Esophagus squamous epithelium (tissue), 5 donors: ENCODE measurements at places on chromosomes 3 and 15.
A peak's percentile ranks its signal among the peaks of the same experiment; 100 is the strongest.

GRCh38 chr3:141854599-141854998, 21.8 kb upstream of the ATP1B3 start:
- no peak for DNase-seq

DNA sequence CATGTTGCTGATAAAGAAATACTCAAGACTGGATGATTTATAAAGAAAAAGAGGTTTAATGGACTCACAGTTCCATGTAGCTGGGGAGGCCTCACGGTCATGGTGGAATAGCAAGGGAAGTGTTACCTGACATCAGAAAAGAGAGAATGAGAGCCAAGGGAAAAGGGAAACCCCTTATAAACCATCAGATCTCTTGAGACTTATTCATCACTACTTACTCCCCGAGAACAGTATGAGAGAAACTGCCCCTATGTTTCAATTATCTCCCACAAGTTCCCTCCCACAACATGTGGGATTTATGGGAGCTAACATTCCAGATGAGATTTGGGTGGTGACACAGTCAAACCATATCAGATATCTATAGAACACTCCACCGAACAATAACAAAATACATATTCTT, 904.6 kb downstream of the PDCD6IP start:
- DNase-seq = no peak

GRCh38 chr3:83002869-83003445, 1241.5 kb upstream of the GBE1 start:
- DNase-seq = no peak

DNA sequence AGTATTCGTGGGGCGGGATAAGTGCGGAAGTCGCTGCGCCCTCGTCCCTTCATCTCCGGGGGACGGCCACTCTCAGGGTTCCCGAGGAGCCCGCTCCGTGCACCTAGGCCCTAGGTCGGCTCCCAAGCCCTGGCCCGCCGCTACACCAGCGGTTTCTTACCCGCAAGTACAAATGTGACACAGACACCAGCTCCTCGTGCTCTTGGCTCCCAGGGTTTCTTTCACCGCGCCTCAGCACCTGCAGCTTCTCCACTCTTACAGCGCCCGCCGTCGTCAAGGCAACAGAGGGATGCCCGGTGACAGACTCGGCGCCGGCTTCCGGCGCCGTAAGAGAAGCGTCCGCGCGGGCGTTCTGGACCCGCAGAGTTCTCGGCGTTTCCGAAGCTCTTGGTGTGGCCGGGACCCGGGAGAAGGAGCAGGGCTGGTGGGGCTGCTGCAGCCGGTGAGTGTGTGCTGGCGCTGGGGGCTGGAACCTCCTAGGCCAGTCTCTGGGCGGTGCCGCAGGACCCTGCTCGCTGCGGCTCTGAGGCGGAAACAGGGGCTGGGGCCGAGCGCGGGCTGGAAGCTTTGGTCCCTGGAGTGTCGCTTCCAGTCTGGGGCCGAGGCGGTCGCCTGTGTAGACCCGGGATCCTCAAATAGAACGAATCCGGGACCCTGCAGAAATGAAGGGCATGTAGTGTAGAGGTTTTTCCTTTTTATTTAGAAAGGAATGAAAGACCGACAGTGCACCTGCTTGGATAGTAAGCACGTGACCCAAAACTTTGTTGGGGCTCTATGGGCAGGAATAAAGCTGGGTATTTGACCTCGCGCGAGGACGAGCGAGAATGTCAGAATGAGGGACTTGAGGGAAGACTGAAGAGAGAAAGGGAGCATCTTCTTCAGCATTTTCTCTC, 155.4 kb upstream of the GOLGA6L4 start:
- DNase-seq = peak; percentile 0

DNA sequence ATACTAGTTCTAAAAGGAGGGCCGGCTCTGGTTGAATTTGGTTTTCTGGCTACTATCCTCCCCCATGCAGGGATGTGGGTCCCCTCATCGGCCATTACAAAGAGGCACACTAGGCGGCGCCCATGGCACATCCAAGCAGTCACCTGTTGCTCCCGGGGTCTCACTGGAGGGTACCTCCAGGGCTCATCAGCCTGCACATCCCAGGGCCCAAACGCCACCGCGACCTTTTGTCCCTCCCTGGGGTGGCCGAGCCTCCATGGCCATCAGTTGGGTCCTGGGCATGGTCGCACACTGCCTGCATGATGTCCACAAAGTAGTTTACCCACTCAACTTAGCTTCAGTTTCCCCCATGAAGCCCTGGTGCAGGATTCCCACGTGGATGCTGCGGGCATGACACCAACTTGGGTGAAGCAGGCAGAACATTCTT, 28.3 kb downstream of the IDH3A start:
- DNase-seq = no peak

DNA sequence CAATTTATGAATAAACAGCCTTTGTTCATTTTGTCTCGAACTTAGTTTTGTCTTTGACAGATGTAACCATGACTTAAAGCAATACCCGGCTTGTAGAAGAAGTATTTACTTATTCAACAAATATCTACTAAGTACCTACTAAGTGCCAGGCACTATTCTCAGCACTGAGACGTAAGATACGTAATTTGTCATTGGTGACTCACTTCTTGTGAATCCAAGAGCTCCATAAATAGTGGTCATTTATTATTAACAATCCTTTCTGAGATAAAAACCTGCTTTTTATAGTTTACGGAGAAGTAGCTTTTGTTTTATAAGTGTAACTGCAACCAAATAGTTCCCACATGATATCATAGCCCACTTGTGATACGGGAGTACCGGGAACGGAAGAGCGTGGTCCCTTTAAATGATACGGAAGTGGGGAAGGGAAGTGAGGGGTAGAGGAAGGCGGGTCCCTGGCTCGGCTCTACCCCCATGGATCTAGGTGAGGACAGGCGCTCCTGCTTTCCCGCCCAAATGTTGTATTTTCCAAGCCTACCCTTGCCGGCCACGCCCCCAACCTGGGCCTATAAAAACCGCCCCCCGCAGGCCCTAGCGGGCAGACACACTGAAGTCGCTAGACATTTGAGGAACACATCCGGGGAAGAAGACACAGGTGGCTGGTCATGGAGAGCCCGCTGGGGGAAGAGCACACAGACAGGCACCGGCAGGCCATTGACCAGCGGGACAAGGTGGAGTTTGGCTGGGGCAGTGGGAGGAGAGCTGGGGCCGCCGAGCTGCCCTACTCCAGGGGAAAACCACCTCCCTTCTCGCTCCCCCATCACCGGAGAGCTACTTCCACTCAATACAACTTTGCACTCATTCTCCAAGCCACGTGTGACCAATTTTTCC, at the start of gene SAMMSON:
Gene SAMMSON, plus strand, starts transcription at position 594 of the 888 bp plus-strand sequence.
- DNase-seq = no peak

DNA sequence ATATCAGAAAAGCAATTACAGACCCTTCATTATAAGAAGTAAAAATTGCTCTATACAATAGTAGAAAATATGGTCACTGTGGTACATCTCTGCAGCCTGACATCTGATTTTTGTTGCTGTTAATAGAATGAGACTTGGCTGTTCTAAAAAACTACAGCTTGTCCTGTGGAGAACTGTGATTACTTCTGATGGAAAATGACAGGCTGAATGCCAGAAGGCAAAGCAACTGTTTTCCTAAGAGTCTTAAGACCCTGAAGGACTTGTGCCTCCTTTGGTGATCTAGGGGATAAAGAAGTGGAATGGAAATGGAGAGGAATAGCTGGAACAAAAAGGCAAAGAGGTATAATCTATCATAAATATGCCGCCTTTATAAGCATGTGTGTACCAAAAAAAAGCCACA, 314.8 kb downstream of the BCHE start:
- no peak for DNase-seq

- no peak for DNase-seq
These were observed 95.9 kb downstream of the SEMA5B start for GRCh38 chr3:122931636-122932035.

DNA sequence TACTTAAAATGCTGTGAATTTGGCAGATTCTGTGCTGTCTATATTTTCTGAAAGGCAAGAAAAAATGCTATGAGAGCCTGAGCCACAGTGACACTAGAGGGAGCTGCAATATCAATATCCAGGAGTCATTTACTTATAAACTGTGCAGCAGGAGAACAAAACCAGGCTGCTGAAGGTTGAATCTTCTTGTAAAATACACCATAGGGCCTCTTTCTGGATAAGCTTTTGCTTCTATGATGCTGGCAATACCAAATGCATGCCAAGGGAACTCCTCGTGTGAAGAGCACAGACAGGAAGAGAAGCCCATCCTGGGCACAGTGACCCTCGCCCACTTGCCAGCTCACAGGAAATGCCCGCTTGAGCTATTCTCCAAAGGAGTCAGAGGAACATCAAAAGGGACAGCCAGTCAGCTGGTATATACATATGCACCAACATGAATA, 48.0 kb upstream of the TSPAN3 start:
- DNase-seq = no peak

DNA sequence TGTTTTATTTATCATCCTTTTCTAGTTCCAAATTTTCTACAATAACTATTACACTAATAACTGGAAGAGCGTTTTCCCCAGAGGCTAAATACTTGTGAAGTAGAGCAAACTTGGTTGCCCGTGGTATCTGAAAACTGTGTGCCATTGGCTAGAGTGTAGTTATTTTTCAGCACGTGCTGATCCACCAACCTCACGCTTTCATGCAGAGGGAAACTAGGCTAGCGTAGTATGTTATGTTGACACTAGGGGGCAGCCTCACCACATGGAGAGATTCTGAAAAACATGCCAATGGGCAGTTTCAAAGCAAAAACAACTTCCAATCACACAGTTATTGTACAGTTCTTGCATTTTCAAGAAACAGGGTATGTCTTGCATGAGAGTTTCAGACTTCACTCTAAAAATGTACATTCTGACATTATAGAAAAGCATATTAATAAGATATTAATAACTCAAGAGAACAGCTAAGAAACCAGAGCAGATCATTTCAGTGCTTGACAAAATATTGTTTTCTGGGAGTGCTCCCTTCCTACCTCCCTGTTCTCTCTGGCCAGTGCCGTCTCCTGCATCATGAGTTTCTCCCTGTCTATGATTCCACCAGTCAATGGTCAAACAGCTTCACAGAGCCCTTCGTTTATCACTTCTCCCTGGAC, 39.7 kb downstream of the SPATA12 start:
- peak; percentile 6 for DNase-seq

GRCh38 chr3:133443649-133444422, 44.0 kb downstream of the BFSP2 start:
- DNase-seq = no peak

DNA sequence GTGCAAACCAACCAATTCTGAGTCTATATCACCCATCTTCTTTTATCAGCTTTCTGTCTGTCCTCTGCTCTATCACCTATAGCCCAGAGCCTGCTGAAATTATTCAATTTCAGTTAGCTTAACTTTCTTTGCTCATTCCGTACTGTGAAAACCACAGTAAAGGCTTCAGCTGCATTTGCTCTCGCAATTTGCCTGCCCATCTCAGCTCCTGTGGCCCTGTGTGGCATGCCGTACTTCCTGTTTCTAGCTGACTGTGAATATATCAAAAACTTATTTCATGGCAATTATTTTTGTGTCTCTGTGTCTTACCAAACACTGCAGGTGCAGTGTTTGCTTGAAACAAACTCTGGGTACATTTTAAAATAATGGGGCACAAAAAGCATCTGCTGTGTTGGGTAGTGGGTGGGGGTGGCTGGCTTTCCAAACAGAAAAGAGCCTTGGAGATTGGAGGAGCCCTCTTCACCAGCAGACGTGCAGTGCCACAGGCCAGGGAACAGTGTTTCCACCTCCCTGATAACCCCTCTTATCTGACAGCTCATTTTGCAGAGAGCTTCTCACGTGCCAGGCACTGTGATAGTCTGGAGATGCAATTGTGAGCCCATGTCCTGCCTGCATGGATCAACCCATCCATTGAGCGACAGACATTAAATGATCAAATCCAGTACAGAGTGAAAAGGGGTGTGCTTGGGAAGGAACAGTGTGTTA, 45.2 kb downstream of the GASK1A start:
- DNase-seq = no peak

DNA sequence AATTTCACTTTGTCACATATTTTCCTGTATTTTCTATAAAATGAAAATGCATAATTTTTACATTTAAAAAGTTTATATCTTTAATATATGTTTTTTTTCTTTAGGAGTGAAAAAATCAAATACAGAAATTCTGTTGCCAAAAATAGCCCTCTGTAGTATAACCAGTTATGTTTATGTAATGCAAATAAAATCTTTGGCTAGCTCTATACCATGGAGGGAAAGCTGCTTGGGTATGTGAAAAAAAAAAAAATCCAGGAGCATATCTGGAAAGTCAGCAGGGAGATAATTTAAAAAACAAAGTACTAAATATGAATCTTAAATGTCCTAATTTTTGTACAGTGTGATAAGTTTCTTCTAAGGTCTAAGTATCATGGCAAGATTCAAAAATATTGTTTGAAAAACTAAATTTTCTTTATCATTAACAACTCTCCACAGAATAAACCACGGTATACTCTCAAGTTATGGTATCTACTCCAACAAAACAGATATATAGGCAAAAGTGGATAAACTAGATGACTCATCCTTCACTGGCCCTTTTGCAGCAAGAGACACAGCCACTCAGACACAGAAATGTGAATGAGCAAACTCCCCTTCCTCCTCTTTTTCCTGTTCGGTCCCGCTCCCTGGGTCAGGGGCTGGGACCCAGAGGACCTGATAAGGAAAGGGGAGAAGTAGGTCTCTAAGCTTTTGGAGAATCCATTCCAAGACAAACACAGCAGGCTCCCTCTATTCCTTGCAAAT, 66.6 kb downstream of the PDZRN3 start:
- DNase-seq = no peak

DNA sequence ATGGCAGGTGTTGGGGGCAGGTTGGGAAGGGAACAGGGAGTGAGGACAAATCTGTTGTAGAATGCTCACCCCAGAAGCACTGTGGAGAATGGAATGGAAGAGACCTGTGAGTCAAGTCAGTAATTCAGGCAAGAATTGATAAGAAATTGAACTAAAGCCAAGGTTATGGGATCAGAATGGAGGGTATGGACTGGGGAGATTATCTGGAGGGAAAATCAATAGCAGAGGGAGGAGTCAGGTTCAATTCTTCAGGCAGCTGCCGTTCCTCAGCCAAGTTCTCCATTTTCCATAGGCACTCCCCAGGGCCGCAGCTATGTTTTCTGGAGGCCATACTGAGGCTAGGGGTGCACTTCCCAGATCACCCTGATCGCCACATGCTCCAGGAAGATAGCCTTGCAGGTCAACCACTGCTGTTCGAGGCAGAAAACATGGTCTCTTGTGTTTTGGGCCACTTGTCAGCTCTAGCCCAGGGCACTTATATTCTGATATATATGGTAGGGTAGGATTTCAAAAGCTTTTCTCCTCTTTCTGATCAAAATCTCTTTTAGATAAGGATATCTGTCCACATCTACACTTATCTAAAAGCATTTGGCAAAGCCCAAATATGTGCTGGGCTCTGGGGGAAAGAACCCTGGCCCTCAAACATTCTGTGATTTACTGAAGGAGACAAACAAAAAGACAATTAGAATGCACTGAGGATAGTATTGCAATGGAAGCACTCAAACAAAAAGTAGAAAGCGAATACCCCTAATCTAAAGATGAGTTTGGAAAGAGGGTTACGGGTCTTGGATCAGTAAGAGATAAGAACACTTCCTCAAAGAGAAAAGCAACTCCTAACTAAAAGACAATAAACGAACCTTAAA, 92.3 kb downstream of the TMEM212 start:
- DNase-seq = no peak
